ENCODE measurements at places on chromosomes 16 and 17.

DNA sequence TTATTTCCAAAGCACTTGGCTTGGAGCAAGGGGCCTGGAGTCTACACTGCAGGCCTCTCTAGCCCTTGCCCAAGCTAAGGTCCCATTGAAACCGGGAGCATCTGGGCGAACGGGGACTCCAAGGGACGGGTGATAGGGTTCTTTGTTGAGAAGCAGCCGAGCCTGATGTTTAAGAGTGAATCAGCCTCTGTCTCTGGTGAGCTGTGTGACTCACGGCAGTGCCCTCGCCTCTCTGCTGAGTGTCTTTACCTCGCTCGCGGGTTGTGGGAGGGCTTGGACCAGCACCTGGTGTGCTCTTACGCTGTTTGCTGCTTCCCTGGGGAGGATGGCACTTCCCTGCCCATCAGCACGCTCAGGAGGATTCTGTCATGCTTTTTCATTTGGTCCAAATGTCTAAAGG is 1.3 kb downstream of the HGS start:
- peak; percentile 74 for DNase-seq

GRCh38 chr17:44350733-44351226 is 5.7 kb downstream of the GRN start:
- DNase-seq = peak; percentile 89

DNA sequence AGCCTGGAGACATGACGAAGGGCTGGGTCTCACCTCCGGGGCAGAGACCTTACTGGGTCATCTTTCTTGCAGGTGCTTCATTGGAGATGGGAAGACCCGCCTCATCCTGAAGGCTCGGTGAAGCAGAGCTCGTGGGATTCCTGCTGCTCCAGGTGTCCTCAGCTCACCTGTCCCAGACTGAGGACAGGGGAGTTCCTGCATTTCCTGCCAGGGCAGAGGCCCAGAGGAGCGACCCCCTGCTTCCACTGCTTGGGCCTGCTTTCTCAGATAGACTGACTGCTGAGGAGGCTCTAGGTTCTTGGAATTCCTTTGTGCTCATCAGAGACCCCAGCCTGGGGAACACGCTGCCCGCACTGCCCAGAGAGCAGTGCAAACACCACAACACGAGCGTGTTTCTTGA is 11.6 kb downstream of the AQP8 start:
- DNase-seq = no peak

GRCh38 chr17:53527473-53527872 is 295.3 kb upstream of the KIF2B start:
- no peak for DNase-seq

DNA sequence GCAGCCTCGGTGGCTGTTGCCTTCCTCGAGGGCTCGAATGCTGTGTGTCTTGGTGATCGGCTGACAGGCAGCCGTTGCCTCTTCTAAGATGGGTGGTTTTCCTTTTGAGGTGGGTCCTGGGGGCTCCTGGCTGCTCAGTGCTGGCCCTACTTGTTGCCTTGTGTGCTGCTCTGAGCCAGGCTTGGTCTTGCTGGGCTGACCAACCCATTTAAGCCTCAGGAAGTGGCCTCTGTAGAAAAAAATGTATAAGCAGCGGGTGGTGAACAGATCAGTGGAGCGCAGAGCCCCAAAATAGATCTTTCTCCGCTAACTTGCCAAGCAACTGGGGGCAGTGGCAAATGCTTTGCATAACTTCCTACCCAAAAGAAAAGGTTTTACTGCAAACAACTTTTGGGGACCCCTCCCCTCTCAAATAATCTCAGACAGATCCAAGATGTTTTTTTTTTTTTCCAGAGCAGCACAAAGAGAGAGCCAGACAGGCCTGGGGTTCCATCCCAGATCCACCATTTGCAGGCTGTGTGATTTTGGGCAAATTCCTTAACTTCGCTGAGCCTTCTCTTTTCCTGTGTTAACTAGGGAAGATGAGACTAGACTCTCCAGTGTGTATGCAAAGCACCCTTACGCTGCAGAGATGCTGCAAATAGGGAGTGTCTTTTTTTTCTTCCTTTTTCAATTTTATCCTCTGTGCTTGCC is 42.5 kb downstream of the PLCG2 start:
- DNase-seq = no peak

- DNase-seq = no peak
Measured at GRCh38 chr17:14354807-14355206, 53.9 kb downstream of the HS3ST3B1 start.

DNA sequence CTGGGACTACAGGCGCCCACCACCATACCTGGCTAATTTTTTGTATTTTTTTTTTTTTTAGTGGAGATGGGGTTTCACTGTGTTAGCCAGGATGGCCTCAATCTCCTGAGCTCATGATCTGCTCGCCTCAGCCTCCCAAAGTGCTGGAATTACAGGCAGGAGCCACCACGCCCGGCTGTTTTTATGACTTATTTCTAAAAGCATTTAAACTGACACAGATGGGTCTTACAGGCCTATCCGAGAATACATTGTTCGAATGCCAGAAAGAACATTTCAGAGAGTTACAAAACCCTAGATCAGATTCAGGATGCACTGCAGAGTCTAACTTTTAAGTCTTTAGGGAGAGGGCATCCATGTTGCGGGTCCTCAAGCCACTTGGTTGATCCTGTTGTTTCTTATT is 234.7 kb upstream of the MAF start:
- no peak for DNase-seq

- DNase-seq = no peak
Measured at GRCh38 chr16:17258848-17259713, 211.7 kb downstream of the XYLT1 start.

- DNase-seq = no peak
Measured at GRCh38 chr16:68059804-68060203, 25.4 kb upstream of the NFATC3 start.

GRCh38 chr16:56610017-56610608 is 1.7 kb downstream of the MT2A start:
- no peak for DNase-seq

GRCh38 chr17:16480995-16481394 is 11.0 kb downstream of the LRRC75A start:
- DNase-seq = no peak

DNA sequence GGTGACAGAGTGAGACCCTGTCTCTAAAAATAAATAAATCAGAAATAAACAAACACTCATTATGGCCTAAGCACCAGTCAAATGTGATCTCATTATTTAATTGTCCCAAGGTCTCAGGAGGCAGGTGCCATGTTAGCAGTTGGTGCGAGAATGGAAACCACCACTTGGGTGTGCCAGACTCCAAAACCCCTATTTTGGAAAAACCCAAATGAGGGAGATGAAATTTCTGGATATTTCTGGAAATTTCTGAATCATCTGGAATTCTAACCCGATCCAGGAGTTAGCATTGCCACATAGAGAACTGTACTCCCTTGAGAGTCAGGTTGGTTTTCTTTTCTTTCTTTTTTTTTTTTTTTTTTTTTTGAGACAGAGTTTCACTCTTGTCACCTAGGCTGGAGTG is 264.0 kb downstream of the XYLT1 start:
- DNase-seq = no peak

- no peak for DNase-seq
Measured at GRCh38 chr17:66406701-66407644, 104.6 kb downstream of the PRKCA start.

GRCh38 chr16:11744075-11744470 is 1.4 kb upstream of the TXNDC11 start:
- no peak for DNase-seq

DNA sequence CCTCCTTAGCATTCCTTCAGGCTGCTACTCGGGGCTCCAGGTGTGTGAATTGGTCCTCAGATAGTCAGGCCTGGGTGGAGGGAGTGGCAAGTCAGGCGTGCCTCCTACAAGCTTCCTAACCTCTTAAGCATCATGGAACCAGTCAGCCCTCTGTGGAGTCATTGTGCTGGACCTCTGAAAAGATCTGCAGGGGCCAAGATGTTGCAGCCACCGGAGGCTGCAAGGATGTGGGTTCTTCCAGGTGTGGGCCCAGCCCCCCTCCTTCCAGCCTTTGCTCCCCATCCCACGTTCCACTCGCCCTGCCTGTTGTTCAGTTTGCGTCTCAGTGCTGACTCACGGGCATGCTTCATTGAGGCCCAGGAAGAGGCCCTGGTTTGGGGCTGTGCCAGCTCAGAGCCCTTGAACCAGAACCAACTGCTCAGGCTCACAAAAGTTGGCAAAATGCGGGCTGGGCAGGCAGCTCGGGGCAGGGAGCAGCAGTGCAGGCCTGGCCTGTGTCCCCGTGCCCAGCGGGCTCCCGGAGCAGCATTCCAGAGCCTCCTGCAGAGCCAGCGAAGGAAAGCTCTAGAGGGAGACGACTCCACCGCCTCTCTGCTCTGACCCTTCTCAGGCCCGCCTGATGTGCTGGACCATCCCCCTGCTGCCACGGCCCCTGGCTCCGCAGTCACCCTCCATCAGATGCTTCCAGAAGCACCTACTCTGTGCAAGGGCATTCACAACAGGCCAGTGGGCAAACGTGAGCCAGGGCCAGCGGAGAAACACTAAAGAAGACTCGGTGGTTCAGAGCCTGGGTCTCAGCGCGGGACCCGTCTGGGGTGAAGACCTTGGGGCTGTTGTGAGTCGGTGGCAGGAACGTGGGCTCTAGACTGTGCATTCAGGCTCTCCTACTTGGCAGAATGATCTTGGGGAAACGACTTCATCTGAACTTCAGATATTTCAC is 7.5 kb downstream of the LDHD start:
- DNase-seq = peak; percentile 87

DNA sequence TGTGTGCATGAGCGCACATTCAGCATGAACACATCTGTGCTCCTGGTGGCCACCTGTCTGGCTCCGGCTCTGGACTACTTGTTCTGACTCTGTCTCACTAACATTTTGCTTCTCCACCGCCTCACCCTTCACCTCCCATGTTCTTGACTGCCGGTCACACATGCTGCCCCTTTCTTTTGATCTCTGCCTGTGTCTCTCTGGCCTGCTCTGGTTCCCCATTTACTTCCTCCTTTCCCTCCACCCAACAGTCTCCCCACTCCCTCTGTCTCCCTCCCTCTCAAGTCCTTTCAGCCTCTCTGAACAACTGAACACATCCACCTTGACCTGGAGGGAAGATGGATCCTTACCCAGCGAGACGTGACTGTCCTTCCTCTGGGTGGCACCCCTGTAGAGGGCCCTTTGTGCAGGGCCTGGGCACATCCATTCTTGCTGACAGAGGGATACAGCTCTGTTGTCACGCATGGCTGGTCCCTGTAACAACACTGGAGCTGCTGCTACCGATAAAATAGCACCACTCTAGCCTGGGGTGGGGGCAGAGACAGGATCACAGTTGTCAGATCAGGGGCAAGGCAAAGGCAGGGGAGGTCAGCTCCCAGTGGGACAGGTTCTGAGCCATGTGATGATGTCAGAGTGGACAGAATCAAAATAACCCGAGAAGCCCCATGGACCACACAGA is 11.0 kb downstream of the ZSCAN32 start:
- no peak for DNase-seq

GRCh38 chr16:72428681-72429376 is 256.9 kb upstream of the PMFBP1 start:
- no peak for DNase-seq

- no peak for DNase-seq
Measured at GRCh38 chr16:73057291-73058210, 9.6 kb upstream of the ZFHX3 start.

GRCh38 chr17:60959011-60959410 is 281.4 kb downstream of the BCAS3 start:
- DNase-seq = no peak

DNA sequence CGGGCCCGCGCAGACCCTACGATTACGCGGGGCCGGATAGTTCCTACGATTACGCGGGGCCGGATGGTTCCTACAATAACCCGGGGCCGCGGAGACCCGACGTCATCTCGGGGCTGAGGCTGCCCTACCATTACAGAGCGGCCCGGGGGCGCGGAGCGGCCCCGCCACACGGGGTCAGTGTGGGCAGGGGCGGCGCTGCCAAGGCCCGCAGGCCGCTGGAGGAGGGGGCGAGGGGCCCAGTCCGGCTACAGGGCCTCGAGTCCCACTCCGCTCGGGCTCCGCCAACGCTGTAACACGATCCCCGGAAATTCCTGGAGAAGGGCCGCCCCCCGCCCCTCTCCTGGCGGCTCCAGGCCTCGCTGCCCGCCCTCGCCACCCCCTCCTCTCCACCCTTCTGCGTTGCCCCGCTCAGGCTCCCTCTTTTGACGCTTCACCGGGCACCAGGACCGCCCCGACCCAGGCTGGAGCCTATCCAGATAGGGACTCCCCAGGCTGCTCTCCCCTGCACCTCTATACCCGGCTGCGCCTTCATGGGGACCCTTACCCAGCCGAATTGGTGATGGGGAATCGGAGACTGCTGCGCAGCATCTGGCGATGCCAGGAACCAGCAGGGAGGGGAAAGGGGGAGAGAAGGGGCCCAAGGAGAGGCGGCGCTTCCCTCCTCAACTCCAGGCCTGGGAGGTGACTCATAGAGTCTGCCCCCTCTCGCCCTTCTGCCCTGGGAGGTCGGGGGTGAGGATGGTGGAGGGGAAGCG is at the start of gene RAB34:
Gene RAB34 (minus strand): TSS at position 291 of the 755 bp plus-strand sequence. CDS start 602 bp downstream, outside the sequence.
- DNase-seq = peak; percentile 82

GRCh38 chr16:67489401-67490083 is 6.2 kb upstream of the AGRP start:
- DNase-seq = peak; percentile 27

DNA sequence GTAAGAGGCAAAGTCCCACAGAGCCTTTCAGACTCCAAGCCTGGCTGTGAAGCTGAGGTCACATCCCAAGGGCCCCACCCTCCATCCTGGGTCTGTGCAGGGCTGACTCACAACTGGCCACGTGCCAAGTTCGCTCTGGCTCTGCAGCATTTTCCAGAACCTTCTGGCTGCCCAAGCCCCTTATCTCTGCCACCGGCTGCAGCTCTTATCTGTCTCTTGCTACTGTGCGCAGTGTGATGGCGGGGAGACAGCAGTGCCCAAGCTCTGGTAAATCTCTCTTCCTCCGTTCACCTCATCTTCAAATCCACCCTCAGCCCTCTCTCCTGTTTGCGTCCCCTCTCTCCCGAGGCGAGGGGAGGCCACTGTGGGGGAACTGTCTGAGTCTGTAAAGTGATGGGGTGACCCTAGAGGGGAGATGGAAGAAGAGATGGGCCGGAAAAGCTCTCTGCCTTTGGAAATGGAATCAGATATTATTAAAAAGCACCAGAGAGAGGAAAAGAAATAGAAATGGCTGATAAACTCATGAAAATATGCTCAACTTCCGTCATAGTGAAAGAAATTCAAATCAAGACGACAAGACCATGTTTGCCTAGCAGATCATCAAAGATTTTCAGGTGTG is 162.7 kb upstream of the CDC42EP4 start:
- DNase-seq = peak; percentile 32

GRCh38 chr17:152860-153420 is 15.6 kb downstream of the SCGB1C2 start:
- DNase-seq = no peak

DNA sequence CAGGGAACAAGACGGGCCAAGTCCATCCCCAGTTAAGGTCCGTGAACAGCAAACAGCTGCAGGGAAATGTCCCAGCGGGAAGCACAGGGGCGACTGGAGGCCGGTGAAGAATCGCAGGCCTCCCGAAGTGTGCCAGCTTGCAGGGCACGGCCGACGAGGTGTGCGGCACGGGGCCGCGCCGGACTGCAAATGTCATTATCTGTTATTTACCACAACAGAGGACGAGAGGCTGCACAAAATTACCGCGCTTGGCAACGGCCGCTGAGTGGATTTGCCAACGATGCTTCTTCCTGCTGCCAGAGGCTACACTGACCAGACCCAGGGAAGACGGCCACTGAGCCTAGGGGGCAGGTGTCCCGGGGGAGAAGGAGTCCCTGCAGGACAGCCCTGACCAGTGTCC is 53.1 kb downstream of the RPH3AL start:
- DNase-seq = no peak

GRCh38 chr16:66447491-66447890 is 20.4 kb downstream of the BEAN1 start:
- DNase-seq = no peak

Data from hepatic stellate cell (primary cell).